Cardiac septum (tissue), 1 donor: ENCODE measurements at places on chromosomes 12 and 14.
A peak's percentile ranks its signal among the peaks of the same experiment; 100 is the strongest.

DNA sequence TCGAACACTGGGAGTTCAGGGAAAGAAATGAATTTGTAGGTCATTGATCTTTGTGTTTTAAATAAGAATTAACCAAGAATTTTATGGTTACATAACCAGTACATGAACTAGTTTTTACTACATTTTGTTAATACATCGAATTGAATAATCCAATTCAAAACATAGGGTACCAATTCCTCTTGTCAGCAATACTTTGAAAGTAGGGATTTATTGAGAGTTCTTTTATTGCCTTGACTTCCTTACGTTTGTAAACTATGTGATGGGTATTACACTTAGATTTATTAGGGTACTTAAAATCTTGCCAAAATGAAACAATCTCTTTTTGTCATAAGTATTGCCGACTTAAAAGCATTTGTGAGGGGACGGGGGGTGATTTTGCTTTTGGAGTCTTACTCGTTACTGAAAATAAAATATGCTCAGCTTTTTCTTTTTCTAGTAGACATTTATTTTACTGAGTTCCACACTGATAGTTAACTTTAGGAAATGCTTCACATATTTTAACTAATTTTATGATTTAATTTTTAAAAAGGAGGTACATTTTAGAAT, 22.4 kb downstream of the SOCS2 start:
- DNase-seq, result no peak

DNA sequence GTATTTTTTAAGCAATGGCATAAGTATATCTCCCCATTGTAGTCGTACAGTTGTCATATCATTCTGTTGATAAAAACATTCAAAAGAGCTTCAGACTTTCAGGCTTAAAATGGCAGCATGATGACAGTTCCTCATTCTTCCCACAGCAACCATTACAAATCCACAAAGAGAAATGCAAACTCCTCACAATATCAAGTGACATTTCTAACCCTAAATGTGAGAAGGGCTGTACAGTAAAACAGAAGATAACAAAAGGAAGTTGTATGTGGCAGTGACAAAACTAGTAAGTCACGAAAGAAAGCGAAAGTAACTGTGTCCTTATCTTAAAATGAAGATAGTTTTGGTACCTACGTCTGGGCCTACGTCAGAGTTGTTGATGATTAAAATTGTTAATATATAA, 46.7 kb downstream of the GXYLT1 start:
- DNase-seq, result no peak

DNA sequence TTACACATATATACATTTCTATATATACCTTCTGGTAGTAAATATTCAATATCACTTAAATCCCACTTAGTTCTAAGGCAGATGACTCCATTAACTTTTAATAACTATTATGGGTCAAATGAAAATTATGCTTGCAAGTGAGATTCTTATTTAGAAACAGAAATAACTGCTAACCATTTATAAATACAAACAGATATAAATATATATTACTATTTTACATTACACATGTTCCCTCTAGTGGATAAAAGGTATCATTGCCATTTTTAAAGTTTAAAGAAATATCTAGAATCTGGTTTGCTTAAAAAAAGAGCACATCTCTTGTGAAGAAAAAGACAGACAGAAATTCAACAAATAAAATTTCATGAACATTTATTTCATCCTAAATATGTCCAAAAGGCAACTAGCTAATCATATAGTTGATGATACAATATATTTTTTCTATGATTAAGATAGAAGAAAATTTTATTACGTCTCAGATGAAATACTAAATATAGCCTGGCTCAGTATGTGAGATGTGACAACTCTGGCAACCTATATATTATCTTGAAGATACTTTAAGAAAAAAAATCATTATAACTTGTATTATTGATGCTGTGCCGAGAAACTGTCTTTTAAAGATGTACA, 11.7 kb upstream of the RAD51AP1 start:
- no peak for DNase-seq

- DNase-seq, result no peak
Measured at GRCh38 chr12:101963697-101964096, 86.3 kb downstream of the DRAM1 start.

GRCh38 chr12:32089156-32089555, 17.5 kb upstream of the BICD1 start:
- DNase-seq, result no peak

DNA sequence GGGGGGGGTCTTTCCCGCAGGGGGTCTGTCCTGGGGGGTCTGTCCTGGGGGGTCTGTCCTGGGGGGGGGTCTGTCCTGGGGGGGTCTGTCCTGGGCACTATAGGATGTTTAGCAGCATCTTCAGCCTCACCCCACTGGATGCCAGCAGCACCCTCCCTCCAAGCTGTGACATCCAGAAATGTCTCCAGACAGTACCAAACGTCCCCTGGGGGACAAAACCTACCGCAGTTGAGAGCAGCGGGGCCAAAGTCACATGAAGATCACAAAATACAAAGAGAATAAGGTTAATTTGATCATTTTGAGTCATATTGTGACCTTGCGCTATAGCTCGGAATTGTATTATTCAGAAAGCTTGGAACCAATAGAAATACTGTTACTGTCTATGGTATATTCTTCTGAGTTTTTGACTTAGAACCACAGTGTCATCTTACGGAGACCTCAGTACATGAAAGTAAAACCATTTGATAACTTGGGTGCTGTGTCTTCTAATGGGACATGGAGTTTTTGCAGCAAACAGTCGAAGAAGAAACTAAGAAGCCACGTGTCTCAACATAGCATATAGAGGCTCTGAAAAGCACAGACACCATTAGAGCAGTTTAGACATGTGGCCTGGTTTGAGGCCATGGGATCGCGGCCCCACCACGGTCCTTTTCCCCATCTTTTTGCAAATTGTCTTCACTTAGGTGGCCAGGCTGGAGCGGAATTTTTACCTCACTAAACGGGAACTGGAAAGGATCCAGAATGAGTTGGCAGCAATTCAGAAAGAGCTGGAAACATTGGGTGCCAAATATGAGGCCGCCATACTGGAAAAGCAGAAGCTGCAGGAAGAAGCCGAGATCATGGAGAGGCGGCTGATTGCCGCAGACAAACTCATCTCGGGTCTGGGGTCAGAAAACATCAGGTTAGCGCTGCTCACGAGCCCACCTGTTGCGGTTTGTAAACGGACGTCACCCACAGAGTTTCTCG, 59.9 kb downstream of the CCDC92 start:
- no peak for DNase-seq

DNA sequence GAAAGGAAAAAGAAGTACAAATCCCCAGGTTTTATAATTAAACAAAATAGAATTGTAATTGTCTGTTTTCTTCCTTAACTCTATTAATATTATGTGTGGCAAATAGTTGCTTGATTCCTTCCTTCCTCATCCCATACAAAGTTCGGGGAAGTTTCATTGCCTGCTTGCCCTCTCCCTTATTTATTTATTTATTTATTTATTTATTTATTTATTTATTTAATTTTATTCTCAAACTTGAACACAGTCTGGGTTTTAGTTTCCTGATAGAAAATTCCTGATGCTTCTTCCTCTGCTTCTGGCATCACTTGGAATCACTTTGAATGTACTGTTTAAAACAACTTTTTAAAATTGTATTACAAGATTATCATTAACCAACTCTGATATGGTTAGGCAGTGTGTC, 145.8 kb upstream of the SOX5 start:
- DNase-seq, result no peak

GRCh38 chr12:26694402-26694801, 138.6 kb downstream of the ITPR2 start:
- no peak for DNase-seq

GRCh38 chr14:54854181-54854580, 48.4 kb downstream of the GCH1 start:
- DNase-seq, result no peak

DNA sequence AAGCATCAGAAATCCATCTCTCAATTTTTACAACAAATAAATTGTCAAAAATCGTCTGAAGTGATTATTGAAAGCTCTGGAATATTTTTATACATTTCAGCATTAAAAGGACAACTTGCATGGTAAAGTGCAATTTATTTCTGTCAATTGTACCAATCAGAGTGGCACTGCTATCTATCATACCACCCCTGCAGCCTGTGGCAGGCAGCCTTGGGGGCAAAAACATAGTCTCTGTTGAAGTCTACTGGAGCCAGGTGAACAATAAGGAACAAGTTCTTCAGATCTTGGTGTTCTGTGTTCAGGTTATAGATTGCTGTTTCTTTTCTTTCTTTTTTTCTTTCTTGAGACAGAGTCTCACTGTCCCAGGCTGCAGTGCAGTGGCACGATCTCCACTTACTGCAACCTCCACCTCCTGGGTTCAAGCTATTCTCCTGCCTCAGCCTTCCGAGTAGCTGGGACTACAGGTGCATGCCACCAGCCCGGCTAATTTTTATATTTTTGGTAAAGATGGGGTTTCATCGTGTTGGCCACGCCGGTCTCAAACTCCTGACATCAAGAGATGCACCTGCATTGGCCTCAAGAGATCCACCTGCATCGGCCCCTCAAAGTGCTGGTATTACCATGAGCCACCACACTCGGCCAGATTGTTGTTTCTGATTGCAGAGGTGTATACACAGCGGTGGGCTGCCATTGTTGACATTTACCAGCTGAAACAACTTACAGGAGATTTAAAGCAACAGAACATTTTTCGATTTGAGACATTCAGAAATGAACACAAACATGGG, 629.6 kb downstream of the SLC16A7 start:
- DNase-seq, result no peak

GRCh38 chr12:28802706-28803438, 346.2 kb upstream of the FAR2 start:
- DNase-seq, result no peak

- no peak for DNase-seq
Measured at GRCh38 chr12:49296836-49297694, 2.1 kb downstream of the PRPH start.

DNA sequence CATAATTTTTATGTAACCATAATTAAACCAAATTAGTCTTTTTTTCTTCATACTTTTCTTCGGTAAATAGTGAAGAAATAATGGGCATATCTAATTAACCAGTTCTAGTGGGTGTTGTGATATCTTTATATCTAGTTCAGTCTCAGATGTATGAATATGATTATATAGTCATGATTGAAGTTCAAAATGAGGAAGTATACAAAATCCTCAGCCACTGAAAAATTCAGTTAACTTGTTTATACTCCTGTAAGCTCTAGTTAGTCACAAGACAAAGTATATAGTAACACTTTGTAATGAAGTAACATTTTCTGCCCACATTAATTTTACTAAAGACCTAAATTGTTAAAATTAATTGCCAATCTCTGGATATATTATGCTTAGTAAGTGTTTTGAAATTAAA, 46.5 kb downstream of the CAND1 start:
- DNase-seq, result no peak

GRCh38 chr14:71524320-71524982, 407.8 kb upstream of the RGS6 start:
- no peak for DNase-seq

DNA sequence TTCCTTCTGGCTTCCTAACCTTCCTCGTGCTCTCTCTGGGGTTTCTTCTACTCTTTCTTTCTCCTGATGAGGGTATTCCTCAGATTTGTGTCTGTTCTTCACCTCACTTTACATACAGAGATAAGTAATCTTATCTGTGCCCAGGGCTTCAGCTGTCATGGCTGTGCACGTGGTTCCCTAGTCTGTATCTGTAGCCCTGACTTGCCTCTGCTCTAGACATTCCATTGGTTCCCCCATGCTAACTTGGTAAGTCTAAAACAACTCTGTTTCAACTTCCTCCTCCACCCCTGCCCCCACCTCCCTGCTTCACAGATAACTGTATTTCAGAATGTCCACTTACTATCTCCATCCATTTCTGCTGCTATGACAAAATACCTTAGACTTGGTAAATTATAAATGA, 10.8 kb downstream of the DIP2B start:
- no peak for DNase-seq

DNA sequence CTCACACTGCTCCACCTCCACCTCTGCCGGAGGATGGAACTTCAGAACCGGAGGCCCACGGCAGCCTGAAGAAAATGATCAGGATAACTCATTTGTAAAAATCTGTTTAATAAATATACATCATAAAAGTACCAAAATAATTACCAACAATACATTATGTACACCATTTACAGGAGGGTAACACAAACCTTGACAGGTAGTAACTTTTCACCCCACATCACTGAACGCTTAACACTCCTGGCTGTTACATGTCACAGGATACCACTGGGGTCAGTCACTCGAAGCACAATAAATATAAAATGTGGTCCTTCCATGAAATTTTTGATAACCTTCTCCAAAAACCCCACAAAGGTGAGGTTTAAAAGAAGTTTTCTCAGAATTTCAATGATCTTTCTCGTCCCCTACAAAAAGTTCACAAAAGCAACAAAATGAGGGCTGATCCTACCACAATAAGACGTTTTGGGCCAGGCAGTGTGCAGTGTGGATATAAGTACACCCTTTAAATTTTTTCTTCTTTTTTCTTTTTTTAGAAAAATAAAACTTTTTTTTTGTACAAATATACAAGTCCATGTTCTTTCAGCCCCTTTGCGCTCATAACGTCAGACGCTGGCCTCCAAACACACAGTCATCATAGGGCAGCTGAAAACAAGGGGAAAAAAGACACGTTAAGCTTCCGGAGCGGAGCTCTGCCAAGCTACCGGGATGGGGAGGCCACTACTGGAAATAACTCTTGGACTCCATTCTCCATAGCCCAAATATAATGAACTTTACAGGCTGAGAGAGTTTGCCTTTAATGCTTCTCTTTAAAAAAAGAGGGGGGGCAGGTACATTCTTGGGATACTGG, 2.9 kb downstream of the NFKBIA start:
- peak; percentile 81 for DNase-seq

- DNase-seq, result no peak
Measured at GRCh38 chr12:112317481-112317880, 64.8 kb downstream of the HECTD4 start.

GRCh38 chr14:21748869-21749303, 75.3 kb upstream of the OR4E1 start:
- no peak for DNase-seq

DNA sequence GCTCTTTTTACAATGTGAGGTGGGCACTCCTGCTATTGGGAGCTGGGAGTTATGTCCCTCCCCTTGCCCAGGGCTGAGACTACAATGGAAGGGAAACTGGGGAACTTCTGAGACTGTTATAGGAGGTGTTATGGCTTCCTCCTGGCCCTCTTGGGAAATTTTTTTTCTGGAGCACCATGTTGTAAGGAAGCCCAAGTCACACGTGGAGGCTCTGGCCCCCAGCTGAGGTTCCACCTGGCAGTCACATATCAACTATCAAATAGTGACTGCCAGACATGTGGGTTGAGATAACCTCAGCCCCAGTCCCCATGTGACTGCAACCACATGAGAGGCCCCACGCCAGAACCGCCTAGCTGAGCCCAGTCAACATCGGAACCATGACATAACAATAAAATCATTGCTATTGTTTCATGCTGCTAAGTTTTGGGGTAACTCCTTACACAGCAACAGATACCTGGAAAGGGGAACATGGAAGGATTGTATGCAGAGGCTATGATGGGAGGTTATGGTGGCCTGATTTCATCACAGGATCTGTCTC, 99.4 kb upstream of the NCOR2 start:
- no peak for DNase-seq

- no peak for DNase-seq
Measured at GRCh38 chr12:68479261-68479895, 131.3 kb upstream of the RAP1B start.
